NCI-H1436 treated with DMSO at 0.1 percent for 48 hours (cell line): ENCODE measurements at places on chromosomes 16 and 17.

- no peak for DNase-seq
Observed at GRCh38 chr16:82580298-82580890, 46.4 kb upstream of the CDH13 start.

- DNase-seq: no peak
Observed at GRCh38 chr17:29577385-29578211, 9.1 kb downstream of the TP53I13 start.

DNA sequence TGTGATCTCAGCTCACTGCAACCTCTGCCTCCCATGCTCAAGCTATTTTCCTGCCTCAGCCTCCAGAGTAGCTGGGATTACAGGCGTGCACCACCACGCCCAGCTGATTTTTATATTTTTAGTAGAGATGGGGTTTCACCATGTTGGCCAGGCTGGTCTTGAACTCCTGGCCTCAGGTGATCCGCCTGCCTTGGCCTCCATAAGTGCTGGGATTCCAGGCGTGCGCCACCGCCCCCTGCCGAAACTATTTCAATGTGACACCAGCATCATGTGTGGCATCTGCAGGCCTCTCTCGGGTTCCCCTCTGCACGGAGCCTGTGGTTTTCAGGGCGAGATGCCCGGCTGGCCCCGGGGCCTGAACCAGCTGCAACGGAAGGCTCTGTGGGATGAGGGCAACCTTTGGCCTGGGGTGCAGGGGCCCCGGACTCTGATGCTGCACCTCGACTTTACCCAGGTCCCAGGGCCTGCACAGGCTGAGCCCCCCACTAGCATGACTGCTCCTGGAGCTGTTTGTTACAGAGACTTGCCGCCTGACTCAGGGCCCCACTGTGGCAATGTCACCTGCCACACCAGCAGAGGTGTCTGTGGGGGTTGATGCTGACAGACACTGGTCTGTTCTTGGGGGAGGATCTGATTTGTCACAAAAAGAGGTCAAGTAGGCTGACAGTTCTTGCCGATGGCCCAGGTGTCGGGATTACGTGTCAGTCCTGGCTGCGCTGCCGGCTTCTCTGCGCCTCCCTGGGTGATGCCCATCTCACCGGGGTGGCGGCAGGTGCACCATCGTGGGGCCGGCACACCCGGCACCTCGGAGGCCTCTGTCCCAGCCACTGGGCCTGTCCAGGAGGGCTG is 8.6 kb upstream of the TEX19 start:
- no peak for DNase-seq

GRCh38 chr17:59423903-59424302 is 92.4 kb downstream of the YPEL2 start:
- no peak for DNase-seq

- DNase-seq: no peak
Observed at GRCh38 chr17:74859459-74860228, at the start of gene GRIN2C. TSS of gene GRIN2C (minus strand) at chr17:74859885. CDS start at chr17:74855092, 4,793 bp downstream.

DNA sequence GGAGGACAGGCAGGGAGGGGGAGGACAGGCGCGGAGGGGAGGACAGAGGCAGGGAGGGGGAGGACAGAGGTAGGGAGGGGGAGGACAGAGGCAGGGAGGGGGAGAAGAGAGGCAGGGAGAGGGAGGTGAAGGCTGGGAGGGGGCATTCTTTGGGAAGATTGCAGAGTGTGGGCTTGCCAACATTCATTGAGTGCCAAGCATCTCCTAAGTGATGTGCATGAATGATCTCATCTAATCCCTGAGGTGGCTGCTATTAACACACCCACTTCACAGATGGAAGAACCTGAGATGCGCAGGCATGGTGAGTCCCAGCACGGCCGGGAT is 58.3 kb downstream of the NT5M start:
- no peak for DNase-seq

GRCh38 chr17:76154936-76155845 is 14.1 kb upstream of the FOXJ1 start:
- no peak for DNase-seq

GRCh38 chr16:16007743-16008111 is 58.3 kb downstream of the ABCC1 start:
- DNase-seq: no peak

- no peak for DNase-seq
Observed at GRCh38 chr16:30472328-30472942, at the start of gene ITGAL. TSS of gene ITGAL (plus strand) at chr16:30472742. CDS start at chr16:30472838, 96 bp downstream.

GRCh38 chr17:51848451-51848850 is 310.1 kb downstream of the CA10 start:
- no peak for DNase-seq

DNA sequence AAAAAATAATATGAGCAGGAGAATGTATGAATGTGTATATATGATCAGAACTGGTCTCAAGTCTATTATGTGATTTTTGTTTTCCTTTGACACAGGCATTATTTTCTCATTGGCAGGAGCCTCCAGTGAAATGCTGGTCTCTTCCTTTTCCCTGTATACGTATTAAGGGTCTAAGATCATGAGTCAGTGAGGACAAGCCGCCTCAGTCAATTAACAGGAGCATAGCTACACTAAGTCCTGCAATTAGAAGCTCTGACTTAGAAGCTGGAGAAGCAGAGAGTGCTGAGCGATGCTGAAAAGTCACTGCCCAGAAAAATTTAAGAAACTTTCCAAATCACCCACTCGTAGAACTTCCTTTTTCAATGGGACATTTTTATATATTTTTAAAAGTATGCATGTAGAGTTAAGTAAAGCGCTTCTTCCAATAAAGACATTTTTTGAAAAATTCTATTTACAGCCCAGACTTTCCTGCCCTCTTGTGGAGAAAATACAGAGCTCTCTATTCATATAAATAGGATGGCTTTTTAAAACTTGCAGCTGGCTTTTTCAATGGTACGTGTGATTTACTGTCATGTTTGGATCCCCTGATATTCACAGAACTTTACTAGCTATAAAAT is 70.2 kb upstream of the PSMD7 start:
- DNase-seq: no peak

- no peak for DNase-seq
Observed at GRCh38 chr17:75047398-75048098, 523 bp downstream of the KCTD2 start.

- no peak for DNase-seq
Observed at GRCh38 chr17:81397314-81398175, 2.3 kb downstream of the BAHCC1 start.

GRCh38 chr17:75590314-75590761 is 2.7 kb downstream of the MYO15B start:
- no peak for DNase-seq

DNA sequence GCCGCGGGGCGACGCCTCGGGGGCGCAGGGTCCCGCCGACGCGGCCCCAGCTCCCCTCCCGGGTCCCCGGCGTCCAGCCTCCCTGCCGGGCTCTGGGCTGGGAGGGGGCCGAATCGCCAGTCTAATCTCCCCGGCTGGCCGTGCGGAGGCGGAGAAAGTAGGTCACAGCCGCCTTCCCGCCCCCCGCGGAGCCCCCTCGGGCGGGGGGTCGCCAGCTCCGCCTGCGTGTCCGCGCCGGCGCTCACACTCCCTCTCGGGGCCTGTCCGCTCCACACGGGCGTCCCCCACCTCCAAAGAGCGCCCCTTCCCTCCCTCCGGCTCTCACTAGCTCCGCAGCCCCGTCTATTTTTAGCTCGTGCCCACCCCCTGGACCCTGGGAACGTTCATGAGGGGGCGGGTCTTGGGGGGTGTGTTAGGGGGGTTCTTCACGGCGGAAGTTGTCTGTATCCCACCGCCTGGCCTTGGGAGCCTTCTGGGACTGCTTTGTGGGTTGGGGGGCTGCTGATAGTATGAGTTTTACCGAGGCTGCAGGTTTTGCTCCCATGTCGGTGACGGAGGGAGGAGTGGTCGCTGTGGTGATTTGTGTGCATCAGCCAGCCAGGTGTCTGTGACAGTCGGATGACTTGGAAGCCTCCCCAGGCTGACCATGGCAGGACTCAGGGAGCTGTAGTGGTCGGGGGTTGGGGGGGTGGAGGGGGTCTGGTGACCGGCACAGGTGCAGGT is 1.1 kb downstream of the ATP1B2 start:
- no peak for DNase-seq

GRCh38 chr17:31099016-31099415 is 4.2 kb downstream of the NF1 start:
- DNase-seq: no peak

DNA sequence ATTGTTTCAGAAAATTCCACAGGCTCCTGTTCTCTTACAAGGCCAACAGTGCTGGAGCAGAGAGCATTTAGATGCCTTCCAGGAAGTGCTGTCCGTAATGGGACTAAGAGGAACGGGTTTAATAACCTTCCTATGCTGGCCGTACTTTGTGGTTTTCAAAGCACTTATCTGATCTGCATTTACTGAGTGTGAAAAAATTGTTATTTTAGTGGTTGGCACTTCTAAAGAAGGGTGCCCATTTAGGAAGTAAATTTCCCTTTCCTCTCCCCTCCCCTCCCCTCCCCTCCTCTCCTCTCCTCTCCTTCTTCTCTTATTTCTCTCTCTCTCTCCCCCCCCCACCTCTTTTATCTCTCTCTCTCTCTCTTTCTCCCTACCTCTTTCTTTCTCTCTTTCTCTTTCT is 72.0 kb upstream of the DNAJA2 start:
- DNase-seq: no peak

DNA sequence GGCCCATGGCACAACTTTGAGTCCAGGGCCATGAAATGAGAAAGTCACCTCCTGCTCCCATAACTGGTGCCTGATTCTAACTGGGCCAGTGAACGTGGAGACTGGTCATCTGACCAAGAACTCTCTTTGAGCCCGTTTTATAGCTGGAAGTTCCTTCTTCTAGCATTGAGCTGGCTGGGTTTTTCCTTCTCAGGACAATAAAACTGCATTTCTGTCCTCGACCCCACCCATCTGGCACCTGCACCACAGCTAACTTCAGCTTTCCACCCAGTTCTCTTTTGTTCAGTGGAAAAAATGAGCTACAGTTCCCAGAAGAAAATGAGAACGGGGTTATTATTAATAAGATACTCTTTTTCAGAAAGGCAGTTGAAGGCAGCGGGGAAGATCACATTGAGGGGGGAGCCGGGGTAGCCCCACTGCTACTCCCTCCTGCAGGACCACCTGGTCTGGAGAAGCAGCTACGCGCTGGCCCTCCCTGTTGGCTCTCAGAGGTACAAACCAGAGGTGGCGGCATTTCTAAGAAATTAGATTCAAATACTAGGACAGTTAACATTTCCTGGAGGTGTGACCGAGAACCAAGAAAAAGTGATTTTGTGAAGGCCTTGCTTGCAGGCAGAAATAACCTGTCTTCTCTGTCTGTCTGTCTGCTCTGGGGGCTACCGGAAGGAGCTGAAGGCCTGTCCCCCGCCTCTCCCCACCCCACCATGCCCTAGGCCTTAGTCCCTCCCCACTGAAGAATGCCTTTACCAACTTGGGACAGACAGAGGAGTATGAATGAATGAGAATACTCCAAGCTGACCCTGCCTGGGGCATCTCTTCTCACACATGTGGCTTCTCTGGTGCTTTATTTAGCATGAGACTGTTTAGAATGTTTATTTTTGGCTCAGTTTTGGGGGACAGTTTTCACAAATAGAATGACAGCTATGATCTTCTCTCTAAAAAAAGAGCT is 123.9 kb downstream of the XYLT1 start:
- no peak for DNase-seq

DNA sequence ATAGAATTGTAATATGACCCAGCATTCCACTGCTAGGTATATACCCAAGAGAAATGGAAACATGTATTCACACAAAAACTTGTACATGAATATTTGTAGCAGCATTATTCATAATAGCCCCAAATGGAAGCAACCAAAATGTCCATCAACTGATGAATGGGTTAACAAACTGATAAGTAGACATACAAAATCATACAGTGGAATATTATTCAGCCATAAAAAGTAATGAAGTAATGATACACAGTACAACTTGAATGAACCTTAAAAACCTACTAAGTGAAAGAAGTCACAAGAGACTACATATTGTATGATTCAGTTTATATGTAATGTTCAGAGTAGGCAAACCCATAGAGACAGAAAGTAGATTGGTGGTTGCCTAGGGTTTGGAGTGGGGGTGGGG is 40.5 kb upstream of the GOSR1 start:
- no peak for DNase-seq

DNA sequence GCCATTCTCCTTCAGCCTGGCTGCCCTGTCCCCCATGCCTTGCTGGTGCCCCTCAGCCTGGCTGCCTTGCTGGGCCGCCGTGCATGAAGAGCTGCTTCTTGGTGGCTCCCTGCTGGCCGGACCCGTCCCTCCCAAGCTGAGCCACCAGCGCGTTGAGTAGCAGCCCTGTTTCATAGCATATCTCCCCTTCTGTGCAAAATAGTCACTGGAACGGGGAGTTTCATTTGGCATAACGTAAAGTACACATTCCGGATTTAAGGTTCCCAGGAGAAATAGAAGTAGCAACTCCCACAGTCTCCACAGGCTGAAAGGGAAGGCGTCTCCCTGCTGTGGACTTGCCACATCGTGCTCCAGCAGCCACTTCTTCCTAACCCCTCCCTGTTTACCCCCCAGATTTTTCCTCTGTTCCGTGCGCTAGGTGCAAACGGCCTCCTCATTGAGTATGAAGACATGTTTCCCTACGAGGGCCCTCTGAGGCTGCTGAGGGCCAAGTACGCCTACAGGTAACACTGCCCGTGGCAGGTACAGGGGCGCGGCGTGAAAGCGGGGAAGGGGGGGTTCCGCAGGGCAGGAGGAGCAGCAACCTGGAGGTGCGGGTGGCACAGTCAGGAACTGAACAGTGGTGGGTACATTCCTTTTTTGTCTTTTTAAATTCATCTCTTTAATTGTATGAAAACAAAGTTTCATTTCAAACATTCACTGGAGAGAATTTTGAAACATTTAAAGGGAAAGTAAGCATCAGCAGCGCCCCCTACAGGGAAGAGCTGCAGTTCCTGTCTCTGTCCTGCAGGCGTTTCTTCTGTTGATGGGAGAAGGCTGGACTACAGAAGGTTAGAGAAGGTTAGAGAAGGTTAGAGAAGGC is 5.8 kb upstream of the OGFOD3 start:
- no peak for DNase-seq

DNA sequence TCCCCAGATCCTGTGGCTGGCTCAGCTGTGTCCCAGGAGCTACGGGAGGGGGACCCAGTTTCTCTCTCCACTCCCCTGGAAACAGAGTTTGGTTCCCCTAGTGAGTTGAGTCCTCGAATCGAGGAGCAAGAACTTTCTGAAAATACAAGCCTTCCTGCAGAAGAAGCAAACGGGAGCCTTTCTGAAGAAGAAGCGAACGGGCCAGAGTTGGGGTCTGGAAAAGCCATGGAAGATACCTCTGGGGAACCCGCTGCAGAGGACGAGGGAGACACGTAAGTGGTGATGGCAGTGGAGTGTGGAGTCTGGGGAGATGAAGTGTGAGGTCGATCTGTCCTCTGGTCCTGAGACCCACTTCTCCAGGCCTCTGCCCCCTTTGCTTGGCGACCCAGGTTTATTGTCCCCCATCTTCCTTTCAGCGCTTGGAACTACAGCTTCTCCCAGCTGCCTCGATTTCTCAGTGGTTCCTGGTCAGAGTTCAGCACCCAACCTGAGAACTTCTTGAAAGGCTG is 585 bp downstream of the WRAP53 start:
- no peak for DNase-seq

- DNase-seq: no peak
Observed at GRCh38 chr16:2480948-2481347, 6.0 kb downstream of the TBC1D24 start.
